ENCODE measurements at places on chromosomes 3 and 15.

- DNase-seq: no peak
Observed at GRCh38 chr3:179630753-179631451, 21.9 kb upstream of the USP13 start.

DNA sequence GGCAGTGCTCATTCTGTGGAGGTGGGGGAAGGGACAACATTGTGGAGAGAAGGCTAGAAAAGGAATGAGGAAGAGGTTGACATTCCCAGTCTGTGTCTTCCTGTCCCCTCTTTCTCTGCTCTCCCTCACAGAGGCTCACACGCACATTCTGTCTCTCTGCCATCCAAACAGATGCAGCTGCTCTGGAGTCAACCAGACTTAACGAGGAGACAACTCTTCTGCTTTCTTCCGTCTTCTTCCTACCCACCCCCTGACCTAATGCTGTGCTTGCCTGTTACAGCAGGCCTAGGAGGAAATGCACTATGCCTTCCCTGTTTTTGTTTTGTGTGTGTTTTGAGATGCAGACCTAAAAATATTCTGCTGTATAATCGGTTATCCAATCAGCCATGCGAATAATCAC lies 121.9 kb downstream of the CACNA1D start:
- DNase-seq: no peak

- DNase-seq: no peak
Observed at GRCh38 chr15:56249092-56249491, 5.4 kb upstream of the RFX7 start.

DNA sequence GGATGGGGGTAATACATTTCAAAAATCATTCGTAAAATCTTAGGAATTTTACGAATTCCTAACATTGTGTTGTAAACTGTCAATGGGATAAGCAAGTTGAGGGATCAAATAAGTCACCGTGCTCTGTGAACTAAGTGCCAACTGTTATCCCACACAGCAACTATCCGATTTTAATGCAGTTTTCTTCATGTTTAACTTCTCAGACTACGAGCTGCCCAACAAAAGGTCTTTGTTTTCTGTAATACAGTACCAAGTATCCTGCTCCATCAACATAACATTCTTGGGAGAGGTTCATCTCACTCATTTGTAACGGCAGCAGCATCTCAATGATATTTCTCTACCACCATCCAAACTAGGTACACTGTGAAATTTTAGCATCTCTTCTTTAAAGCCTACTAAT lies 654.1 kb upstream of the LMCD1 start:
- no peak for DNase-seq

DNA sequence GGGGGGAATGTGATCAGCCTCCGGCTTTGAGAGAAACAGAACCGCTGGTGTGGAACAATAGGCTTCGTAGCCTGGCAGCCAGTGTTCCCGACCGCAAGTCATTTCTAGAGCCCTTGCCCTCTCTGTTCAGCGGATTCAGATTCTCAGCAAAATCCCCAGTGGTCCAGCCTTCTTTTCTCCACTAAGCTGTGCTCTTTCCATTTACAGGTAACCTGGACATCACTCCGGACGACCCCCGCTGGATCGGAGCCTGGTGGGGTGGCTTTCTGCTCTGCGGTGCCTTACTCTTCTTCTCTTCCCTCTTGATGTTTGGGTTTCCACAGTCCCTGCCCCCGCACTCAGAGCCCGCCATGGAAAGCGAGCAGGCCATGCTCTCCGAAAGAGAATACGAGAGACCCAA lies 250.6 kb downstream of the SLCO3A1 start:
- DNase-seq: no peak

- DNase-seq: no peak
Observed at GRCh38 chr3:186102687-186103086, 6.2 kb downstream of the ETV5 start.

GRCh38 chr15:75034615-75035014 lies 11.2 kb downstream of the PPCDC start:
- DNase-seq: no peak

- no peak for DNase-seq
Observed at GRCh38 chr15:73862276-73862675, 11.1 kb upstream of the TBC1D21 start.

DNA sequence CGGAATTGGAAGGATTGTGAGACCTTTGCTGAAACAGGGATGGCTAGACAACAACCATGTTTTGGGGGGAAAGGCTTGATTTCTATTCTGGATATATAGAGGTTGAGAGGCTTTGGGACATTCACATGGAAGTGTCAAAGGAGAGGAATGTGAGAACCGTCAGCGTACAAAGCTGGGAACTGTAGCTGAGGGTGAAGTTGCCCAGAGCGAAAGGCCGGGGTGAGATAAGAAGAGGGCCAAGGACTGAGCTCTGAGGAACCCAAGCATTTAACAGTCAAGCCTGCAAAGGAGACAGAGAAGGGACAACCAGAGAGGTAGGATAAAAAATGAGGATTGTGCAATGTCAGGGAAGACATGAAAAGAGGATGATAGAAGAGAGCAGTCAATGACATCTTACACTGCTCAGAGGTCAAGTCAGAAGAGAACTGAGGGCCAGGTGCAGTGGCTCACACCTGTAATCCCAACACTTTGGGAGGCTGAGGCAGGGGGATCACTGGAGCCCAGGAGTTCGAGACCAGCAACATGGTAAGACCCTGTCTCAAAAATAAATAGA lies 41.5 kb upstream of the RAF1 start:
- no peak for DNase-seq

GRCh38 chr3:178172121-178172520 lies 364.1 kb upstream of the KCNMB2 start:
- DNase-seq: no peak

DNA sequence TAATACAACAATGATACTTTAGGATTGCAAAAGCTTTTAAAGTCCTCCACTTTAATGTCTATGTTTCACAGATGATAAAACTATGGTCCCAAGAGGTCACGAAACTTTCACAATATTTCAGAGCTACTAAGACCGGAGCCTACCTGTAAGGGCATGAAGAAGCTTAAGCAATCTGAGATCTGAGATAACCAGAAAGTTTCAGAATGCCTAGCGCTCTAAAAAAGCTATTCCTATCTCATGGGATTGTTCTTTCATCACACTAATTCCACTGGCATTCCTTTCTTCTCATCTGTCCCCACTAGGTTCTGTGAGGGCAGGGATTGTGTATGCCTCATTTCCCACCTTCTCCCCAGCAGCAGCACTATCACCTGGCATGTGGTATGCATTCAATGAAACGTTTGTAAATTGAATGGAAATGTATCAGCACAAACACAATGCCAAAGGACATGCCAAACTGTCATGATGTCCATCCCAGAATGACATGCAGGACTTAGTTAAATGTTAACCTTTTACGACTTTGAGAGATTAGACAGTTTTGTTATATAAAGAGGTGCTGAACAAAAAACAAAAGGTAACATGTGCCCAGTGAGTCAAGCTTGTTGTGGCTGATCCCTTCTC lies 104.7 kb upstream of the NR2F2 start:
- no peak for DNase-seq

GRCh38 chr3:184725176-184725719 lies 13.4 kb upstream of the MAGEF1 start:
- no peak for DNase-seq

GRCh38 chr3:131356006-131356595 lies 25.5 kb upstream of the NUDT16 start:
- DNase-seq: no peak

DNA sequence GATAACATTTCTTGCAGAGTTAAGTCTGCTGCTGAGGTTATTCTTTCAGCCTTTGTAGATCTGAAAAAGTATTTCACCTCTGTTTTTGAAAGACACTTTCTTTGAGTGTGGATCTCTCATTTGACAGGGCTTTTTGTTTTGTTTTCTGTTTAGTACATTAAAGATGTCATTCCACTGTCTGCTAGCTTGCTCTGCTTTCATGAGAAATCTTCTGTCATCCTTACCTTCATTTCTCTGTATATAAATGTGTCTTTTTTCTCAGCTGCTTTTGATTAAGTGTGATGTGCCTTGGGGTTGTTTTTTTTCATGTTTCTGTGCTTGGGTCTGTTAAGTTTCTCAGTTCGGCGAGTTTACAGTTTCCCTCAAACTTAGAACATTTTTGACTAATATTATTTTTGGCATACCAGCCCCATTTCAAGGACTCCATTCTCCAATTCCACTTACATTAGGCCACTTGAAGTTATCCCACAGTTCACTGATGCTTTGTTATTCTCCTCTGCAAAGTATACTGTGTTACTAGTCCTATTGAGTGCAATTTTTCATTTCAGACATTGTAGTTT lies 43.9 kb upstream of the CA12 start:
- no peak for DNase-seq

DNA sequence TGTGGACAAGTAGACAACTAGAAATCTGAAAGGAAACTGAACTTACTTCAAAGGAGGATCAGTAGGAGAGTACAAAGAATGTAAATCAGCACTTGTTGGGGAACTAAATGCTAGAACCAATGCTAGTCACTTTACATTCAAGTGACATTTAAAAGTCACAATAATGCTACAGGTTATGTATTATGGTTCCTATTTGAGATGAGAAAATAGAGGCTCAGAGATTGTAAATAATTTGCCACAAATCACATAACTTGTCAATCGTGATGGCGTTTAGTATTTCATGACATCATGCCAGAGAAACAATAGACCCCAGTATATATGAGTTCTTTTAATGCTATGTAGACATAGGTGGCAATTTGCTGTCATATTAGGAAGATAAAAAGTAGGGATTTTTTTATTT lies 467.8 kb upstream of the CBLB start:
- DNase-seq: no peak

DNA sequence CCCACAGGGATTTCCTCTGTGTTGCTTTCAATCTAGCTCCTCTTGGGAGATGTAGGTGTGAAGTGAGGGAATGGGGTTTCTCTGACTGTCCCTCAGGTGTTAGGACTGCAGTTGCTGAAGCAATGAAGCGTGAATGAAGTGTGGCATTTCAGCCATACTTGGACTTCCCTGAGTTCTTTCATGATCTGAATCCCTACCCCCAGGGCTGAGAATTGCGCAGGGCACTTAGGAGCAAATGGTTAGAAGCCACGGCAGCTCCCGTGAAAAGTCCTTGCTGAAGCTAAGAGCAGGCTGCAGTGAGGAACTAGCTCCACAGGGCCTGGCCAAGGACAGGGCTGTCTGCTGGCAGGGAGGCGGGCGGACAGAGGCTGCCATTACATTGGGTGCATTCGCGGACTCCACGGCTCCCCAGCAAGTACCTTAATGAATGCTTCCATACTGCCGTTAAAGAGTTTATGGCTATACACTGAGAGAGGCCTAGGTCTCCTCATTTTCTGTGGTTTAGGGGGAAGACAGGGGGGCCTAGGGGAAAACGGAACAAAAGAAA lies 69.0 kb upstream of the RAD18 start:
- no peak for DNase-seq

DNA sequence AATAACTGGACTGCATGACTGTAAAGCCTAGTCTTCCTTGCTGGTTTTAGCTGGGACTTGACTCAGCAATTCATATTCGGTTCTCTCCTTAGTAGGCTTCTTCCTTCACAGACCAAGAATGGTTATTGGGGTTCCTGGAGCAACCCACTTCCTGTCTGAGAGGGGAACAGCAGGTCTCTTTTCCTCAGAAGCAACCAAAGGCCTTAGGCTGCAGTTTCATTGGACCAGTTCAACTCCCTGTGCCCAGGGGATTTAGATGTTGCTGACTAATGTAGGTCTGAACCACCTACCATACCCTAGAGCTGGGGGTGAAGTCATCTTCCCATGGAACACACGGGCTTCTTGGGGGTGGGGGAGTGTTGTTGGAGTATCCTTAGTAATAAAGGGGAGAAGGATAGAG lies 84.0 kb upstream of the SKOR1 start:
- DNase-seq: no peak

DNA sequence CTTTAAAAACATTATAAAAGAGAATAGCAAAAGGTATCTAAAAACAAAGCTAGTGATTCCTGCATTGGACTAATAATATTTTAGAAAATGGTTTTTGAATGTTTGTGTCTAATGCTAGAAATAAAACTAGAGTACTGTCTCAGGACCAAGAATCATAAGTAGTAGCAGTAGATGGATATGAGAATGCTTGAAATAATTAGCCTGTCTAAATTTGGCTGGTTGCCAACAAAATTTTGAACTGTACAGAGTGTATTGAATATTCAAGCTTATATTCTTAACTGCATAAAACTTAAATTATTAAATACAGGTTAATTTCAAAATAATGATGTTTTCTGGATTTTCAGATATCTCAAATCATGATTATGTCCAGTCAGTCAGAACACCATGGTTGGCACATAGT lies 14.0 kb downstream of the ABHD5 start:
- no peak for DNase-seq

DNA sequence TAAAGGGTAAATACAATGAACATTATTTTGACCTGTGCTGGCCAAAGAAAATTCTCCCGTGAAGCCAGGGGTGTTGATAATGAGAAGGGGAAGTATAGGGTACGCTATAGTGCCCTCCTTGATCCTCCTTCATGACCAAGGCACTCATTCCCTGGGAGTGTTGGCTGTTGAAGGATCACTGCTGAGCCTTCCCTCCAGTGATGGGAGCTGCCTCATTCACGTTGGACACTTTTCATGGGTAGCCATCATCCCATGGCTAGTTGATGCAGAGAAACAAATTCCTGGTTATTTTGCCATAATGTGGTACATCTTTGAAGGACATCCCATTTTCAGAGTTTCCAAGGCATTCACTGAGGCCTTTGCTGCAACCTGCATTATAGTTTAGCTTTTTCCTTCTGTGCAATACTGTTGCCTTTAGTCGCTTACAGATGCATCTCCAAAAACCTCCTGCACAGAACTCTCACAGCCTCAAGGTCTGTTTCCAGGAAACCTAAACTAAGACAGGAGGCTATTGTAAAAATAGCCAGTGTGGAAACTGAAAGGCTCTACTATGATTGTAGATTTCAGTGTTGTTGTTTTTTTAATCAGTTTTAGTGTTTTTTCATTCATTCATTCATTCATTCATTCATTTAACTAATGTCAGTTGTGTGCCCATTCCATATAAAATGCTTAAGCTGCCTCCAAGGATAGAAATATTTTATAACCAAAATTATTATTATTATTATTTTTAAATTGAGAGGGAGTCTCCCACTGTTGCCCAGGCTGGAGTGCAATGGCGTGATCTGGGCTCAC lies 40.8 kb downstream of the TGFBR2 start:
- no peak for DNase-seq

DNA sequence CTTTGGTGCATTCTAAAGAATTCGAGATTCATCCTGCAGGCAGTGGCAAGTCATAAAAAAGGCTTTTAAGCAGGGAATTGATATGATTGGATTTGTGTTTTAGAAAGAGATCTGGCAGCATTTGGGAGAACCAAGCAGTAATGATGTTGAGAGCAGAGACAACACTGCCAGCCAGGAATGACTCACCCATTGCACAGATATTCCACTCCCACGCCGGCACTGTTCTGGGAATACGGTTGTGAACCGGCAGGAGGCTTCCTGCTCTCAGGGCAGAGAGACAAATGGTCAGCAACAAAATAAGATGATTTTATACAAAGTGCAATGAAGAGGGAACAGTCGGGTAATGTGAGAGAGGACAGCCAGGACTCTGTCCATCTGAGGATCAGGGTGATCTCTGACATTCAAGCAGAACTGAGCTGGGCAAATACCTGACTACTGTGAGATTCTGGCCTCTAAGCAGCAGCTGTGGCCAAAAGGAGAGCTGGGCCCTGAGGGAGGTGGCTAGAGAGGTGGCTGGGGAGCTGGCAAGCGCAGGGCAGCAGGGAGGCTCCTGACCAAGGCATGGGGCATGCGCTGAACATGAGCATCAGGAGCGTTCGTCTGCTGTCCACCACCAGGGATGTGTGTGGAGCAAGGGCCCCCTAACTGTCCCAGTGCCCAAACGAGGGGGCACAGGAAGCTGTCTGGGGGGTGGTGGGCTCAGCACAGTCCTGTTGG lies 56.1 kb upstream of the PLXNA1 start:
- DNase-seq: no peak
